ENCODE measurements at places on chromosomes 6 and 20. TPM values are rescaled to one million over a fixed set of nuclear protein-coding genes. Genes with fewer than 3 reads are reported as not detected.
A peak's percentile ranks its signal among the peaks of the same experiment; 100 is the strongest.

- peak; percentile 93 for DNase-seq
Measured at GRCh38 chr6:33204415-33205190, at the start of gene HSD17B8. Gene HSD17B8, plus strand, starts transcription at chr6:33204655. Its CDS starts 14 bp downstream, at chr6:33204669.

GRCh38 chr20:33433465-33434234 is 9.9 kb downstream of the SNTA1 start:
- no peak for DNase-seq

- no peak for DNase-seq
Measured at GRCh38 chr20:35296101-35296554, 3.9 kb upstream of the FAM83C start.

GRCh38 chr6:141451511-141452353 is 681.0 kb upstream of the GJE1 start:
- DNase-seq, result no peak

The TRIM10 gene
- total RNA-seq, result not detected
